ENCODE measurements at places on chromosomes 4 and X.

DNA sequence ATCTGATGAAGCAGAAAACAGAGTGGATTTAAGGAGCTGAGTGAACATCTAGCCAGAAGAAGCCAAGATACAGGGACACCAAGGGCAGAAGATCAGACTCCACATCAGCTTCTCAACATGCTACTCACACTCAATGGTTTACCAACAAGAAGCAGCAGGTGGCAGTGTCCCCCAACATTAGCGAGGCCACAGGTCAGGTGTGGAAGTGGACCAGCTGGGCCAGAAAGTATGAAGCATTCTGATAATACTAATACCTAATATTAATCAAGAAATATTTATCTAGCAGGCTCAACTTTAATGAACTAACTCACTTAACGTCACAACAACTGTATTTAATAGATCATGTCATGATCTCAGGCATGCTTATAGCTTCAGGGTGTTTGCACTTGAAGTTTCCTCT lies 73.4 kb upstream of the TTC29 start:
- peak; percentile 48 for DNase-seq

DNA sequence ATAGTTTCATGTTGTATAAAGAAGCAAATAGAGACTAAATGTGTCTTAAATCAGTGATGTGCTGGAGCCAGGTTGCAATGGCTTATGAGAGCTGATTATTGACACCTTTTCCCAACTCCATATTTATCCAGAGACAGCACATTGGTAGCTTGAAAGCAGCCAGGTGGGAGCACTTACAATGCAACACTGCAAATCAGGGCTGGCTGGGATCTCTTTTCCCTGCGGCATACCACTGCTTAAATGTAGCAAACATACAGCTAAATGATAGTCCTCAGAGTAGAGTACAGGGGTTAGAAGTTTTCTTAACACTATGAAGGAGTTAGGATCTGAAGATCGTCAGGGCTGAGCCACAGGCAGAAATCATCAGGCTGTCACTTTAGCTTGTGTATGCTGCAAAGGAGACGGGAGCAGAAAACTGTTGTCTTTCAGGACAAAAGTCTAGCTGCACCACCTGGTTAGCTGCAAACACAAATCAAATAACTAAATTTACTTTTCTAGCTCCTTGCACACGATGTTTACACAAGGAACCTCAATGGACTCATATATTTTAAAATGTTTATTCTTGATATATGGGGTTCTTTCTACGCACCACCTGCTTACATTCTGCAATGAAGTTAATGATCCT lies 527.3 kb downstream of the TLL1 start:
- no peak for DNase-seq

DNA sequence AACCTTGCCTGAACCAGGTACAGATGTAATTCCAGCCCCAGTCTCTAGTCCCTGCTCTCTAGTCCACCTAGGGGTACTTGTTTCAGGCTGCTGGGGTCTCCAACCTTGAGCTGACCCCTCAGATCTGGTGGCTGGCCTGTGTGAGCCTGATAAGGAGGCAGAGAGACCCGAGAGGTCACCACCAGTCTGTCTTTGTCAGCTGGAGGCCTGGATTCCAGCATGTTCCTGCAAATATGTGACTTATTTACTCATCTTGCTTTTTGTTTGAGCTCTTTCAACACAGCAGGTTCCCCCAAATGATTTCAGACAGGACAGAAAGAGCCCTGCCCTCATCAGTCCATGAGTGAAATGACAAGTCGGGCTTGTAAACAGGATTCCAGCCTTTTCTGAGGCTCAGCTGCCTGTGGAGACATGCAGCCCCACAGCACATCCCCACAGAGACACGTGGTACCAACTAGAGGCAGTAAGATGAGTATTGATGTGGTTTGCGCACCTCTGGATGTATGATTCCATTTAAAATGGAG lies 37.5 kb upstream of the STK26 start:
- peak; percentile 59 for DNase-seq

GRCh38 chr4:169142391-169142790 lies 128.4 kb downstream of the SH3RF1 start:
- DNase-seq = no peak

DNA sequence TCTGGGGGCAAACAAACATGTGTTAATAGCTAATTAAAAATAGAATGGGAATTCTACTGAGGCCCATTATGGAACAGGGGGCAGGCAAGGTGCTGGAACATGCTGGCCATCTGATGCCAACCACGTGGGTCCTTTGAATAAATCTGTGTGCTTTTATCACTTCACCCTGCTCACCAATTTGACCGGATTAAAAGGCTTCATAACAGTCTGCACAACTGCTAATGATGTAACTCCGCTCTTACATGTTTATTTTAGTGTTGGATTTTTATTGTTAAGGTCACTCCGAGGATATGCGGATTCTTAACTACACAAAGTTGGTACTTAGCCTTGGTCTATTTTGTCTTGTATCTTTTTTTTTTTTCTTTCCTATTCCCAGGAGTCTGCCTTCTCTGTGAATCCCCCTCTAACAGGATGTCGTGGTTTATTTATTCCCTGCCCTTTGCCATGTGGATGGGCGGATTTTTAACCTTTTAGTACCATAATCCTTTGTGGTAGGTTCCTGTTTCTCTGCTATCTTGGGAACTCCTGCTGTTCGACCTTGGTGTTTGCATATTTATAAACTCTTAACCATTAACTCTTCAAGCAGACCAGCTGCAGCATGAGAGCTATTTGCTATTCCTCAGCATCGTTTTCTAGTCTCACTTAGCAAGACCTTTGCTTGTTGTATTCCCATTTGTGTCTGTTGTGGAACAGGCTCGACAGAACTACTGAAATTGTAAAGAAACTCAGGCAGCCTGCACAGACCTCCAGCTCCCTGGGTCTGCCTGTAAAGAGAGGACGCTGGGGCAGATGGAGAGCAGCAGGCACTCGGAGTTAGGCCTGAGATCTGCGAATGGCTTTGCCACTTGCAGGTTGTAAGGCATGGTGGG lies 38.0 kb downstream of the TRIM2 start:
- DNase-seq = no peak

GRCh38 chr4:188168726-188169373 lies 29.6 kb downstream of the TRIML1 start:
- no peak for DNase-seq
